CD4-positive, alpha-beta T cell treated with Interleukin-6 for 4 hours (primary cell): ENCODE measurements at places on chromosomes 1 and 21.

DNA sequence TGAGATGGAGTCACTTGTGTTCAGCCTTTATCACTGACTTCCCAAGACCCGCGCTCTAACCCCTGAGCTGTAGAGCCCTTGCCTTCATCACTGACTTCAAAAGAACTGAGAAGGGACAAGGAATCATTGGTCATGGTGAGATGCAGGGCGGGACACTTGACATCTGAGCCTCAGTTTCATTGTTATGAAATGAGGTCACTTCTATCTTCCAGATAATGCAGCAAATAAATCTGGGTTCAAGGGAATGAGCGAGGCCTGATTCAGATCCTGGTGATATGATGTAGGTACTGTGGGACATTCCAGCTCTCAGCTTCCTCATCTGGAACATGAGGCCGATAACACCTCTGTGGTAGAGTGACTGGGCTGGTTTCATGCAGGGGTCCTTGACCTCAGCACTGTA is 13.8 kb downstream of the KAZN start:
- DNase-seq: no peak

DNA sequence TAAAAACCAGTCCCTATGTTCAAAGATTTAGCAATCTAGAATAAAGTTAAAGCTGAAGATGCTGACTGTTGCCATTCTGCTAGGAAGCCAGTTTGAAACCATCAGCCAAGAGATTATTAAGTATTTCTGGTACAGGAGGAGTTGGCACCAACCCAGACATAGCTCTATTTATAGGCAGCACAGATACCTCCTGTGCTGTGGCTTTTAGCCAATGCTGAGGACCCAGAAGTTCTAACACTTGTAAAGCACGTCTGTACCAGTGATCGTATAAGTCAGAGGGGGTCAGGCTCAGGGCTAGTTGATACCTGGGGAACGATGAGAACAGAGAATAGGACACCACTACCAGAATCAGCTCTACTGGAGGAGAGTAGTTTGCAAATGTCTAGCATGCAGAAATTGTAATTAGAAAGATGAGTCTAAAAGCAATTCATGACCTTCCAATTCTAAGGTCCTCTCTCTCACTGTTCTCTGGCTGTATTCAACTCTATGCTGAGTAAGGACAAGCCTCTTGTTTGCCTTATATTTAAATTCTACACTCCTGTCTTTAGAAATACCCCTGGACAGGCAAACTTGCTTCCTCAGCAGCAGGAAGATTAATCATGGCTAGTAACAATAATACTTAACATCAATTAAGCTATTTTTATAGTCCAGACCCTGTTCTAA is 96.8 kb upstream of the PALMD start:
- no peak for DNase-seq

DNA sequence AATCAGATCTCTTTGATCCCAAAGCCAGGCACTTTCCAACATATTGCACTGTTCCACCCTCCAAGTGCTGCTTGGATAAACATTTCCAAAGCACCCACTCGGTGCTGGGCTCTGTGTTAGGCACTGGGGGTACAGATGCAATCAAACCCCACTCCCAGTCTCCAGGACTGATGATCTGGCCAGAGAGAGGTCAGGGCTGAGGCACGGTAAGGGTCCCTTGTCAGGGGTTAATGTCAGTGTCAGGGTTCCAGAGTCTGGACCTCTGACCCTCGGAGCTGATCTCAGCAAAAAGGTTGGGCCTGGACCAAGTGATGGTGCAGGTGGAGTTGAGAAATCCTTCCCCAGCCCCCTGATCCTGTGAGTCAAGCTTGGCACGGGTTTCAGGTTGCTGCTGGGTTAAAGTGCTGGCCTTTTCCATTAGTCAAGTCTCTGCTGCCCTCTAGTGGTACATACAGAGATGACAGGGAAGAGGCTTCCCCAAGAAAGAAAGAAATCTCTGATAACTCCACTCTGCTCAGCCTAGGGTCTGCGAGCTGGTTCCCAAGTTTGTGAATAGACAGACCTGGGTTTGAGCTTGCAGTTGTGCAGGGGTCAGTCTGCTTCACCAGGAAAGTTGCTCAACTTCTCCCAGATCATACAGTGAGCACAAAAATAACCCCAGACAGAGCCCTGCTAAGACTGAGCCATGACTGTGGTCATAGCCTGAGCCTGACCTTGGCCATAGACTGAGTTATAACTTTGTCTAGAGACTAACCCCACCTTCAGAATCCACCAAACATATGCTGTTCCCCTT is 74.6 kb downstream of the DMRTA2 start:
- DNase-seq: peak; percentile 26

DNA sequence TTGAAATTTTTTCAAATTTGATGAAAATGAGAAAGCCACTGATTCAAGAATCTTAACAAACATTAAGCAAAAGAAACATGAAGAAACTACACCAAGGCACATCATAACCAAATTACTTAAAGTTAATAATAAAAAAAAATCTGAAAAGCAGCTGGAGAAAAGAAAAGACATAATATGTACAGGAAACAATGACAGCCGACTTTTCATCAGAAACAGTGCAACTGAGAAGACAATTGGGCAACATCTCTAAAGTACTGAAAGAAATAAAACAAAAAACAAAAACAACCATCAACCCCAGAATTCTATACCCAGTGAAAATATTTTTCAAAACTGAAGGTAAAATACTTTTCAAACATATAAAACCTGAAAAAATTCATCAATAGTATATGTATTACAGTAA is 73.8 kb upstream of the DMRTA2 start:
- DNase-seq: no peak

- no peak for DNase-seq
Measured at GRCh38 chr21:41675574-41675973, 91.3 kb downstream of the RIPK4 start.

DNA sequence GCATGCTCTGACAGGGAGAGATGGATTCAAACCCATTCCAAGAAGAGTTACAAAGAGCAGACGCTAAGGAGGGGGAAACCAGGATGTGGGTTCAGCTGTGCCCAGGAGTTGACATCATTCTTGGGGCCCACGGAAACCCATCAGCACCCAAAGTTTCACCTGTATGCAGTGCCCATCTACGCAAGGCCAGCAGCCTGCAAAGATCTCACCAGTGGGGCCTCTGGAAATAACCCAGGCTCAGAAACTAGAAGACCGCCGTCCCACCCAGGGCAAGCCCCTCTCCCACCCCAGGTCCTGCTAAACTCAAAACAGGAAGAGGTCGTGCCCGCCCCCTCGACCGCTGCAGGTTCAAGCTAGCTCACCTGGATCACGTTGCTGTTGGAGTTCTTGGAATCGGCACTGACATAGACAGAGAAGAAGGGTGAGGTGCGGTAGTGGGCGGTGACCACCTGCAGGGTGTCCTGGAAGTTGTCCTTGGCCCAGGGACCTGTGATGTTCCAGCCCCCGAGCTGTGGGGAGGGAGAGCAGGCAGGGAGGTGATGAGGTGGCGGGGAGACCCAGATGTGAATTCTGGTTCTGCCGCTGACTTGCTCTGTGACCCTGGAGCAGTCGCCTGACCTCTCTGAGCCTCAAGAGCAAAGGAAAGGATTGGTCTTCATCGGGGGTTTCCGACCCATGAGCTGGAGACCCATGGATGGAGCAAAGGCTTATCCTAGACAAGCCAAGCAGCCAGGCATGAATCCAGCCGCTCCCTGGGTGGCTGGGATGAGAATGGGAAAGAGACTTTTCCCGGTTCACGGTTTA is 31.7 kb downstream of the ECE1 start:
- DNase-seq: peak; percentile 26

DNA sequence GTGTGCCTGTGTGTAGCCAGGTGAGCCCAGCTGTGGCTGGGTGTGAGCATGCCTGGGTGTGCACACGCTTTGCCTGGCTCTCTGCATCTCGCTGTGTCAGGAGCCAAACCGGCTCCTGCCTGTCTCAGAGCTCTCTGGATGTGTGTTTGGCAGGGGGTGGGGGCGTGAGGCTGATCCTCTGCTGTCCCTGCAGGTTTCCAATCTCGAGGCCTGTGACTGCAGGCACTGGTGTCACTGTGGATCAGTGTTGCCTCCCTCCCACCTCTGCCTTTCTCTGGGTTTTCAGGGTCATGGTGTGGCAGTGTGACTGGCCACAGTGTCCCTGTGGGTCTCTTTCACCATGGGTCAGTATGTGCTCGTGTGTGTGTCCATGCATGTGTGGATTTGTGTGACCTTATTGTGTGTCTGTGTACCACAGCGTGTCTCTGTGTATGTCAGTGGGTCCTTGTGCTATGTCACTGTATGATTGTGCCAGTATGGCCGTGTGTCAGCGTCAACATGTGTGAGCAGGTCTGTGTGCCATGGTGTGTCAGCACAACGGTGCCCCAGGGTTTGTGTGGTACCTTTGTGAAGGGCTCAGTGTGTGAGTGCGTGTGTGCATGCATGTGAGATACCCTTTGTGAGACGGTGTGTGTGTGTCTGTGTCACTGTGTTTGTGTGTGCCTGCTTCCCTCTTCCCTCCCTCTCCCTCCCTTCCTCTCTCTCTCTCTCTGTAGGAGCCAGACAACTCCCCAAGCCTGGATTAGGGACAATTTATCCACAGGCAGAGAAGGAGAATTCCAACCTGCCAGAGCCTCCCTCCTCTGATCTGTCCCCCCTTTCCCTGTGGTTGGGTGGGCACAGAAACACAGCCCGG is 43.4 kb downstream of the AHDC1 start:
- DNase-seq: no peak

DNA sequence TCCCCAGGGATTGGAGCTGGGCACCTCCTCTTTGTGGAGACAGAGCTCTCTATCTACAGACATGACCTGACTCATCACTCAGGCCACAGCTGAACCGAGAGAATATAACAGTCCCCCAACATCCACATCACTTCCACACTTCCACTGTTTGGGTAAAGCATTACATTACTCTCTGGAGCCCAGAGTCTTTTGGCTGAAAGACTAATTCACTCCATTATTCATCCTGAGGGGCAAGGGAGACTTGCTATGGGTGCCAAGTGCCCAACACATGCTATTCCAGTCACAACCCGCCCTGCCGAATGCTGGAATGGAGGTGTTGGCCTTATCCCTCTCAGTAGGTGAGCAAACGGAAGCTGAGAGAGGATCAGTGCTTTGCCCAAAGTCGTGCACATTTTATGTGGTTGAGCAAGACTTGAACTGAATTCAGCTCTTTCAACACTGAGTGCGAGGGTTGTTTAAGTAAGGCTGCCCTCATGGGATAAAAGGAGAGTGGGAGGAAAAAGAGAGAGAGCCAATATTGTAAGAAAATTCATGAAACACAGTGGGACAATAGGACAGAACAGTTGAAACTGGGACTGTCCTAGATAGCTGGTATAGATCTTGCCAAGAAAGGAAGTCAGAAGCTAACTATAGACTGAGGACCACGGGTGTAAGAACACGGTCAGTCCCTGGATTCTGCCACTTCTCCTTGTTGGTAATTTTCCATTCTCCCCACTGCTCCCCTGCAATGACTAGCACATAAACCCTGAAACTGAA is 13.5 kb upstream of the CHI3L1 start:
- DNase-seq: no peak

- DNase-seq: no peak
Measured at GRCh38 chr21:15682186-15682895, 47.4 kb upstream of the USP25 start.

GRCh38 chr1:3359351-3359750 is 95.1 kb upstream of the ARHGEF16 start:
- DNase-seq: no peak

DNA sequence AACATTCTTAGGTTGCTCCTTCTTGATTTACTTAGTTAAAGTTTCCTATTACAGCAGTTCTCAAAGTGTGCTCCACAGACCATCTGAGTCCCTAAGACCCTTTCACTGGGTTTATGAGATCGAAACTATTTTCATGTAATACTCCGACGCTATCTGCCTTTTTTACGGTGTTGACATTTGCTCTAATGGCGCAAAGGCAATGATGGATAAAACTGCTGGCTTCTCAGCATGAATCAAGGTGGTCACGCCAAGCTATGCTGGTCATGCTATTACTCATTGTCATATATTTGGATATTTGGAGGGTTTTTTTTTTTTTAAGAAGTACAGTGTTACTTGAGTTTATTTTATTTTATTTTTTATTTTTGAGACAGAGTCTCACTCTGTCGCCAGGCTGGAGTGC is 235.1 kb downstream of the KIF26B start:
- DNase-seq: no peak

DNA sequence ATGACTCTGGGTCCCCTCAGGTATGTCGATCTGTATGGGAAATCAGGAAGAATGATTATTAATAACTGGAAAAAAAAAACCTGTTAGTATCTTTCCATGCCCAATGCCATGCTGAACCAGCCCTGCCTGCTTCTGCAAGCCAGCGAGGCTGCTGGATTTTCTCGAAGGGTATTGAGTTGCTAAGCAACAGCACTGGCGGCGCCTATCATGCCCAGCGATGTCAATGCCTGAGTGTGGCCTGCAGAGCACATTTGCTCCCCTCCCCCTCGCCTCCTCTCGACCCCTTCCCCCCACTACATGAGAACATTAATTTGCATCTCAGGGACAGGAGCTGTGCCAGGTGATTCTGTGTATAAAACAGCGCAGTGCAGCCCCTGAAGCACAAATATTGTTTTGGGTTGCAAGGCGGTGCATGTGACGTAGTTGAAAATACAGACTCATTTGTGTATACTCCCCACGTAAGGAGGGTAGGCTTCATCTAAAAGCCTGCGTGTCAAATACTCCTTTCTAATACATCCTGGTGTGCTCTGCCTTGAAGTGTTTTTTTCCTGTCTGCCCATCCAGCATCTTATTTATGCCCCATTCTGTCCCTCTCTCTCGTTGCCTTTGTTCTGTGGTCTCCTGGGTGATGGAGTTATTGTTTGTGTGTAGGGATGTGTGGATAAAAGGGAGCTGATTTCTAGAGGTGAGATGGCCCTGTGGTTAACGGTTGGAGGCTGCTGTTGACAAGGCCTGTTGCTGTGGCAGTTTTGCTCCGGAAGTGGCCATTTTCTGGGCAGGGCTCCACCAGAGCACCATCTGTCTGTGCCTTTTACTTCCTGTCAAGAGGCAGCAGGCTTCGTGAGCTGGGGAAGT is 32.7 kb upstream of the ATP5PO start:
- peak; percentile 89 for DNase-seq

DNA sequence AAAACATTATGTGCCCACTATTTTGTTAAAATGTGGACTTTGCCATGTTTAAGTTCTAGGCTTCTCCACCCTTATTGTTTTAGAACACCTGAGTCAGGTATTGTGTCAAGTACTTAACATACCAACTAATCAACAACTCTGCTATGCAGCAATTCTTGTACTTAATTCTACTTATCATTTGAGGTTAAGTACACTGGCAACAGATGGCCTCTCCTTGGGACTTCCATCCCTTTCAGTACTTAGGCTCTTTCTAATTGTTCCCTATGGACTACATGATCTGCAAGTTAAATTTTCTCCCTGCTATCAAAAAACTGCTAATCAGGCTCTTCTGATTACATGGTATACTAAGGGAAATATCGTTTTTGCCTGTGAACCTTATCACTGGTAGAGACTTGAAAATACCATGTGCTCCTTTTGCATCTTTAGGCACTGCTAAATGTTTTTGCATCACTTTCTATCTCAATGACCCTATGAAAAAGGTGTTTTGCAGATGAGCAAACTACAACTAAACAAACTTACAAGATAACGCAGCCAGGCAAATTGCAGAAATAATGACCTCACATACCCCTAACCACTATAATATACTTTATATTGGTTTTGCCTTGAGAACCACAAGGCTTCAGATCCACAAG is 18.9 kb downstream of the SFPQ start:
- DNase-seq: no peak

- DNase-seq: peak; percentile 70
Measured at GRCh38 chr1:115052454-115053083, 22.9 kb downstream of the TSHB start.
